AML-193 (cell line): ENCODE measurements at places on chromosomes 2 and 18.

- no peak for DNase-seq
Measured at GRCh38 chr2:65554765-65555591, 122.6 kb upstream of the SPRED2 start.

DNA sequence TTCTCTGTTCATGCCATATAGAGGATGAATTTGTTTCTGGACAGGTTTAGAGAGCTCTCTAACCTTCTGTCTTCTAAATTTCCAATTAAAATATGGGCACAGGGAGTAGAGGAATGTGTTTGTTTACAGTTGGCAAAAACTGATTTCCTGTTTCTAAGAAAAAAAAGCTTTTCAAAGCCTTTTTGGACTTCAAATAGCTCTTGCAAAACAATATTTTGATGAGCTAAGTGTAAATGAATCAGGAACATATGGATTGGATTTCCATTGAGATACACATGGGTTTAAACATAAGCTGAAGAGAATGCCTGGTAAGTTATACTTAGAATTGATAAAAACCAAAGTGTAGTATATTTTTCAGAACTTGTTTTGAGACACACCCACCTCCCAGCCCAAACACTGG is 677.5 kb downstream of the NYAP2 start:
- no peak for DNase-seq

- no peak for DNase-seq
Measured at GRCh38 chr2:147174824-147175254, 670.0 kb upstream of the ACVR2A start.

DNA sequence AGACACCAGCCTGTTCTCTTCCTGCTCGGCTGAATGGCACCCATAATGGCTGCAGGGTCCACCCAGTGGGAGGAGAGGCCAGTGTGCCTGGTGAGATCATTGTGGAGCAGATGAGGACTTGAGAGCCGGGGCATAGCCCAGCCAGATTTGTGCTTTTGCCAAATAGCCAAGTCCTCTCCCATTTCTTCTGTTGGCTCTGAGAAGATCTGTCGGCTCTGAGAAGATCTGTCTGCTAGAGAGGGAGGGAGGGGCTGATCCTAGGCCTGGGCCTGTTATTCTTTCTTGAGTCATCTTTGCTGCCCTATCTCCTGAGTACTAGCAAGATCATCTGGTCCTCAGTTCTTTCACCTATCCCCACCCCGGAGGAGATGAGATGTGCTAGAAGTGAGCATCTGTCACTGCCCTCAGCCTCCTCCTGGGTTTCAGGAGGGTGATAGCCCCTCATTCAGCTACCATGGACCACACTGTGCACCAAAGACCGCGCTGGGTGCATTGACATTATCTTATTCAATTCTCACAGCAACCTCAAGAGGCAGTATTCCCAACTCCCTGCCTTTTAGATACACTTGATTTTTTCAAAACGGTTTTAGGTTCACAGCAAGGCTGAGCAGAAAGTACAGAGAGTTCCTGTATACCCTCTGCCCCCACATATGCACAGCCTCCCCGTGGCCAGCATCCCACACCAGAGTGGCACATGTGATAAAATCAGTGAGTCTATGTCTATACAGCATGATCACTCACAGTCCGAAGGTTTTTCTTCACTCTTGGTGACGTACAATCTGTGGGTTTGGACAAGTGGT is 98.6 kb downstream of the CAPN13 start:
- DNase-seq = no peak

GRCh38 chr2:197208024-197208423 is 102.6 kb downstream of the ANKRD44 start:
- DNase-seq = no peak

GRCh38 chr18:74353169-74353775 is 37.6 kb downstream of the C18orf63 start:
- DNase-seq = peak; percentile 49

- no peak for DNase-seq
Measured at GRCh38 chr2:152623076-152623740, 94.1 kb downstream of the PRPF40A start.

GRCh38 chr2:44972771-44973535 is 31.5 kb downstream of the SIX3 start:
- no peak for DNase-seq

DNA sequence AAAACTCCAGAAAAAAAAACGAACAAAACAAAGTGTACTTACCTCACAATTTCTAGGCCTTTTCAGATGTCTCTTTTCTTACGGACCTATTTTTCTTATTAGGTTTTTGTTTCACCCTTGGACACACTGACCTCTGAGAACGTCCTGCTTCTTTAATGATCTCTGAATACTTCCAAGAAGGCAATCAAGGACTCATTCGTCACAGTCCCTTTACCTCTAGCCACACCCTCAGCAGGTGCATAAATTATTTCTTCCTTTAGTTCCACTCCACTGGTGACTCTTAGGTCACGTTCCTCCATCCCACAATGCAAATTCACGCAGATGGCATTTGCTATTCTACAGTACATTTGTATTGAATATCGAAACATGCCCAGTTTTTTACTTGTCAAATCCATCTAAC is 21.9 kb downstream of the PELI1 start:
- no peak for DNase-seq

GRCh38 chr18:39647627-39648534 is 2082.3 kb upstream of the CELF4 start:
- DNase-seq = no peak

GRCh38 chr2:12363138-12363537 is 353.6 kb upstream of the TRIB2 start:
- no peak for DNase-seq

- no peak for DNase-seq
Measured at GRCh38 chr18:23453680-23454058, 582 bp downstream of the RIOK3 start.

GRCh38 chr2:128590309-128591021 is 271.8 kb upstream of the HS6ST1 start:
- no peak for DNase-seq

GRCh38 chr2:180449171-180449915 is 442.2 kb upstream of the CWC22 start:
- no peak for DNase-seq

- DNase-seq = no peak
Measured at GRCh38 chr2:184589261-184589660, 9.1 kb upstream of the ZNF804A start.

DNA sequence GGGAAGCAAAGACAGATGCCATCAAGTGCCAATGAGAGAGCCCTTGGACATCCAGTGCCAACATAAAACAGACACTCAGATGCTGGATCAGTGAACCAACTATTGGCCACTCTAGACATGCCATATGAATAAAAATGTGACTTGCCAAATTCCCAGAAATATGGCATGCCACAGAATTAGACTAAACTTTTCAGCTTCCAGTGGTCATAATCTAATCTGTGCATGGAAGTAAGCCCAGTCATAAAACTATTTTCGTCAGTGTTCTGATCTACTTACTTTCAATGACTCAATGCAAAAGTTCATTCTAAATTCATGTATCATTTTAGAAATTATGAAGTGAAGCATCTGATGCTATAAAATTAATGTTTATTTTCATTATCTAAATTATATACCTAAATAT is 1506.2 kb upstream of the NXPH2 start:
- DNase-seq = no peak

DNA sequence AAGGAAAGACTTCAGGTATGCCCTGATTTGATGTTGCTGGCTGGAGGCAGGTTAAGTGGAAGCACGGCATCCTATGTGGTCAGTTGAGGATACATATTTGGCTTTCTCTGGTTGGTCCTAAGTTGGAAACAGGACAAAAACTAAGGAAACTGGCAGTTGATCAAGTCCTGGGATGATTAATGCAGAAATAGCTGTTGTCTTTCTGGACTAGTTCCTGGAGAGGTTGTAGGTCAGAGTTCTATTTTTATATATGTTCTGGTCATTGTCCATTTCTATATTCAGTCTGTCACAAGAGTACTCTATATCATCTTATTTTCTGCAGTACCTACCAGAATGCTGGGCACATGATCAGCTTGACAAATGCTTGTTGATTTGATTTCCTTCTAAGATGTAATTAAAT is 4.0 kb upstream of the SLC35F5 start:
- DNase-seq = no peak

- DNase-seq = peak; percentile 49
Measured at GRCh38 chr18:2958819-2959298, 54.1 kb downstream of the LPIN2 start.

GRCh38 chr2:67234440-67234839 is 162.7 kb upstream of the ETAA1 start:
- no peak for DNase-seq

DNA sequence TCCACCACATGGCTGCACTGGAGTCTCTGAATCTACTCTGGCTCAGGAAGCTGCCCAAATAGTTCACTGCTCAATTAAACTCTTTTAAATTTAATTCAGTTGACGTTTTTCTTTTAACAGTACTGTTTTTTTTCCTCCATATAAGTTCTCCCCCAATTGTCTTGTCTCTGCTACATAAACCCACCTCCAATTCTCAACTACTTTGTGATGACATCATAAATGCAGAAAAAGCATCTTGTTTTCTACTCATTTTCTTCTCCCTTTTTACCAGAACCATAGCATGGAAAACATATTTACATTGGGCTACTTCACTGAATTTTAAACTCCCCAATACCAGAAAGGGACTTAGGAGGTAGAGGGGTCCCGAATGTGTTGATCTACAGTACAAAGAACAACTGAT is 270.4 kb downstream of the GPD2 start:
- no peak for DNase-seq

DNA sequence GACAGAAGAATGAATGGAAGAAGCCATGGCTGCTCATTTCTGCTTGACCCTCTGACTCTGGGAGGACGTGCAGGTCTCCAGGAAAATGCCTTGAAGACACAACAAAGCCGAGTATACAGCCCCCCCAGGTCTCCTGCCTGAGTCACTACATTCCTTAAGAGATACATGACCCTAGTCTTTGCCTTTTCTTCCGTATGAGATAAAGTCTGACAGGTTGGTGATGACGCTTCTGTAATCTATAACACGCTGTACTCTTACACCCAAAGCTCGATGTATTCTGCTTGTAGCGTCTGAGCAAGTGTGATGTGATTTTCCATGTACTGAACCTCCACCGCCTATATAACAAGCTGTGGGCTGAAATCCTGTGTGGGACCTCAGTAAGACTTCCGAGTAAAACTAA is 77.3 kb downstream of the KCTD1 start:
- no peak for DNase-seq

DNA sequence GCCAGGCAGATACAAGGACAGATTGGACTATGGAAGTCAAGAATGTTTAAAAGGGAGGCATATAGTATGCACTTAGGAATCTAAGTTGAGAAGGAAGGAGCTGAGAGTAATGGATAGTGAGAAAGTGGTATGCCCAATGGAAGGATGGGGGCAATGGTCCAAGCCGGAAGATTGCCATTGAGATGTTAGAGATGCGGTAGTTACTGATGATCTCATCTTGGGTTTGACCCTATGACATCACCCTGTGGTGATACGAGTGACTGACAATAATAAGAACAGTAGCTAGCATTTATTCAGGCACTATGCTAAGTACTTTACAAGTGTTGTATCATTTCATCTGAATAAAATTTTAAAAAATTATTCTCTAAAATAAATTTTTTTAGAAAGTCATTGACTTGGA is 38.5 kb upstream of the ACMSD start:
- no peak for DNase-seq

GRCh38 chr2:229910147-229910831 is 11.5 kb downstream of the TRIP12 start:
- no peak for DNase-seq

DNA sequence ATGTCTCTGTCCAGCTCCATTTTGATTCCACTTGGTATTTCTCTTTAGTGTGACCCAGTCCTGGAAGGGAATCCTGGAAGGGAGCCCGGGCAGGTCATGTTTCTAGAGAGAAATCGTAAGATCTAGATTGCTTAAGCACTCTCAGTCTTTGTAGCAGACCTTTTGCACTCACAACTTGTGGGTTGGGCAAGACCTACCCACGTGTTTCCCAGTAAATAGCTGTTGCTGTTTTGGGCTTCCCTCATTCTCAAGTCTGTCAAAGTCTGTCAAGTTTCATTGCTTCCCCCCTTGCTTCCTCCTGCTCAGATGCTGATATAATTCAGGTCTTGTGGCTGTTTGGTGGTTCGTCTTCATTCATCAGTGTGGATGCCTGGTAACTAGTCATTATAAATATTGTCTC is 17.4 kb upstream of the NEMP2 start:
- peak; percentile 50 for DNase-seq

DNA sequence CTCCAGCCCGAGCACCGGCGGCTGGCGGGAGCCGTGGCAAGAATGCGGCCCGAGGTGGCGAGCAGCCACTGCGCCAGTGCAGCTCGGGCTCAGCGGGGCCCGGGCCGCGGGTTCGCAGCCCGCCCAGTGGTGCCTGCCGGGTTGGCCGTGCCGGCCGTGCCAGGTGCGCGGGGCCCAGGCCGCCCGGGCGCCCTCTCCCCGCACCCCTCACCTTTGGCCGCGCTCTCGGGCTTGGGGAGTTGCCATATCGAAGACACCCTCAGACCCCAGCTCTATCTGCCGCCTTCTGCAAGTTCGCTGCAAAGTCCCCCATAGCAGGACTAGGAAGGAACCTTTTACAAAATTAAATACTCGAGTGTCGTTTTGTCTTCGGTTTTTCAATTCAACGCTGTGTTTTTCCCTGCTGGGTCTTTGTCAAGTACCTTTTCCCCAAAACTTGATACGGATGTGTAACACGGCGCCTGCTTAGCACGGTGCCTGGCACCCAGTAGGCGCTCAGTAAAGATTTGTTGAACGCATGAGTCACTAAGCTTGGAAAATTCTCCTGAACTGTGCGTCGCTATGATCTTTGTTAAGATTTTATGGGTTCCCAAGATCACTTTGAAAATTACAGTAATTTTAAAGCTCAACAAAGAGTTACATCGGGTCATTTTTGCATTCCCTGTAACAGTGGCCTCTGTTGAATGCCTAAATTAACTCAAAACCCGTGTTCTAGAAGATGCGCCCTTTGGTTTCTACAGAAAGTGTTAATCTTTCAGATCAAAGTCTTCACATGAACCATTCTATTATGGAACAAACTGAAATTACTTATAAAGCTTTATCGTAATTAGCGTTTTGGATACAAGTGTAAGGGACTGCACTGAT is 750 bp downstream of the STRADB start:
- no peak for DNase-seq

DNA sequence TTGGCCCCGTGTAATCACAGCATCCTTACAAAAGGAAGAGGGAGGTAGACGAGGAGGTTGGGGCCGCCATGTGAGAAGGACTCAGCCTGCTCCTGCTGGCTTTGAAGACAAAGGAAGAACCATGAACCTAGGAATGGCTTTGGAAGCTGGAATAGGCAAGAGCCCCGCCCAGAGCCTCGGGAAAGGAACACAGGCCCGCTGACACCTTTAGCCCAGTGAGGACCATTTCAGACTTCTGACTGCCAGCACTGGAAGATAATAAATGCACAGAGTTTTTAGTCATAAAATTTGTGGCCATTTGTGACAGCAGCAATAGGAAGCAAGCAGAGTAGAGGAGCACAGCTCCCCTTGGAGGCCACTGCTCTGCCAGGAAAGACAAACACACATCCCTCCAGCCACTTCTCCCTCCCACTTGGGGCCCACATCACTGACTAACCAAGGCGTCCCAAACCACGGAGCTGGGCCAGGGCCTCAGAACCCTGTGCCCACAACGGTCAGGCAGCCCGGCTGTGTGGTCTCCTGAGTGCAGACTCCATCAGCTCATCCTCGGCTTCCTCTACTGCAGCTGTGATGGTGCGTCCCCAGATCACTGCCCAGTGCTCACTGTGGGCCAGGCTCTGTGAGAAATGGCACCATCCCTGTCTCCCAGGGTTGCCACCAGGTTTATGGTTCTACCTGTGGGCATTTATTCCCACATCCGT is 39.7 kb downstream of the TFCP2L1 start:
- DNase-seq = no peak
